ENCODE measurements at places on chromosomes 1 and 21.

DNA sequence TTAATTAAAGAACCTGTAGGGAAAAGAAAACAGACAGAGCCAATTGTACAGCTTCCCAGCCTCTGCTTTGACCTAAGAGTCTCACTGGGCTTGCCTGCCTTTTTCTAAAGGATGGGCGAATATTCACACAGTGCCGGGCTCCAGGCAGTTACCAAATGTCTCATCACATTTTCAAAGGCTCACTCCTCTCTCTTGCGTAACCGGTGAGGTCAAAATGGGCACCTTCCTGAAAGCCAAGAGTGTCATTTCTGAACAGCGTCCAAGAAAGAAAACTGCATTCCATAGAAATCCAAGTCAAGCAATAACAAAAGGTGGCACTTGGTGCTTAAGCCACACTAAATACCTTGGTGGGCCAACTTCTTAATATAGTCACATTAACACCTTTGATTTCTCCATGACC lies 710 bp upstream of the PALMD start:
- no peak for DNase-seq

- no peak for DNase-seq
Observed at GRCh38 chr21:34897828-34898227, 151.3 kb downstream of the RUNX1 start.

GRCh38 chr1:190183588-190183987 lies 294.1 kb downstream of the BRINP3 start:
- no peak for DNase-seq

DNA sequence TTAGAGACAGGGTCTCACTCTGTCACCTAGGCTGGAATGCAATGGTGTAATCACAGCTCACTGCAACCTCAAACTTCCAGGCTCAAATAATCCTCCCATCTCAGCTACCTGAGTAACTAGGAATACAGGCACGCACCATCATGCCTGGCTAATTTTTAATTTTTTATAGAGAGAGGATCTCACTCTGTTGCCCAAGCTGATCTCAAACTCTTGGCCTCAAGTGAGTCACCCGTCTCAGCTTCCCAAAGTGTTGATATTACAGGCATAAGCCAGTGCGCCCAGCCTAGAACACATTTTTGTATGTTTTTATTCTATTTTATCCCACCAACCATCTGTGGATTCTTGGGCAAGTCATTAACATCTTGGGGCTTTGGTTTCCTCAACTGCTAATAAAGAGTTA lies 100.5 kb downstream of the AK5 start:
- no peak for DNase-seq

- DNase-seq, result no peak
Observed at GRCh38 chr1:227322376-227322775, 4.1 kb upstream of the CDC42BPA start.

Measured in cortex of kidney (tissue), 1 donor.